ENCODE measurements at places on chromosomes 7 and 10.

GRCh38 chr10:125093199-125093973 is 67.0 kb downstream of the CTBP2 start:
- peak; percentile 6 for DNase-seq

- DNase-seq, result no peak
Measured at GRCh38 chr7:74575811-74576210, 81.7 kb upstream of the GTF2I start.

DNA sequence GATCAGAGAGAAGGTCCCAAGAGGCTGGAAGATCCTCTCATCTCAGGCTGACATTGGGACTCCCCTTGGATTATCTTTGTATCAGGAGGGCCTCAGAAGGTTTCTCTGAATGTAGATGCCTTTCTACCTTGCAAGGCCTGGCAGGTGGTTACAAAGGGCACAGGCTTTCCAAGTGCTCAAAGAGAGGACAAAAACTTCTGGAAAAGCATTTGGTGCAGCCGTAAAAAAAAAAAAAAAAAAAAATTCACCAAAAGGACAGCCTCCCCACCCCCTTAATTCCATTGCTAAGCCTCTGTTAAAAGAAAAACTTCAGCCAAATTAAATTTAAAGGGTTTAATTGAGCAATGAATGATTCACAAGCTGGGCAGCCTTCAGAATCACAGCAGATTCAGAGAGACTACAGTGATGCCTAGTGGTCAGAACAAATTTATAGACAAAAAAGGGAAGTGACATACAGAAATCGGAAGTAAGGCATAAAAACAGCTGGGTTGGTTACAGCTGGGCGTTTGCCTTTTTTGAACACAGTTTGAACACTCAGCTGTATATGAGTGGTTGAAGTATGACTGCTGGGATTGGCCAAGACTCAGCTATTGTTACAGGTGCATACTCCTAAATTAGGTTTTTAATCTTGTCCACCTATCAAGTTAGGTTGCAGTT is 42.5 kb upstream of the LRGUK start:
- no peak for DNase-seq

- no peak for DNase-seq
Measured at GRCh38 chr10:129021594-129022304, 445.3 kb upstream of the MGMT start.

DNA sequence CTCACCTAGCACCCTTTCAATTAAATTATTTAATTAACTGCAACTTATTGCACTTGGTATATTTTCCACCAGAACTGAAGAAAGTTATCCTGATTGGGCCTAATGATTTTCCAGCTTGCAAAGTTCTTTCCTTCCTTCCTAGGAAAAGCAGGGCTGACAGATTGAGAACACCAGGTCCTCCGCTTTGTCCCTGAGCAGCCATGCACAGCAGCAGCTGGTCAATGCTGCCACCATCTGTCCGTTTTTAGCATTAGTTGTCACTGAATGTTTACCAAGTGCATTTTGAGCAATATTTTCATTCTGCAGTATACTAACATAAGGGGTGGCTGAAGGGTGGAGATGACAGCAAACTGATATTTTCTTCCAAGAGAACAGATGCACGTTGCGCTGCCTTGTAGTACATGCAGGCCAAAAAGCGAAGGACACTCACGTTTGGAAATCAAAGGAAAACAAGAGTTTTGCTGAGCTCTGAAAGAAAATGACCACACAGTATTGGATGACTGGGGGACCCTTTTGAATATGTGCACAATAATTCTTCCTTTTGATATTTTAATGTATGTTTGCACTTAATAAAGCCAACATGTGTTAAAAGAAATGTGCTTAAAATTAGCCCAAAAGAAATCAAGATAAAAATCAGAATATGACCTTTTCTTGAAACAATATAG is 248.8 kb upstream of the PTN start:
- peak; percentile 69 for DNase-seq

GRCh38 chr7:8249121-8249520 is 12.8 kb downstream of the ICA1 start:
- no peak for DNase-seq

DNA sequence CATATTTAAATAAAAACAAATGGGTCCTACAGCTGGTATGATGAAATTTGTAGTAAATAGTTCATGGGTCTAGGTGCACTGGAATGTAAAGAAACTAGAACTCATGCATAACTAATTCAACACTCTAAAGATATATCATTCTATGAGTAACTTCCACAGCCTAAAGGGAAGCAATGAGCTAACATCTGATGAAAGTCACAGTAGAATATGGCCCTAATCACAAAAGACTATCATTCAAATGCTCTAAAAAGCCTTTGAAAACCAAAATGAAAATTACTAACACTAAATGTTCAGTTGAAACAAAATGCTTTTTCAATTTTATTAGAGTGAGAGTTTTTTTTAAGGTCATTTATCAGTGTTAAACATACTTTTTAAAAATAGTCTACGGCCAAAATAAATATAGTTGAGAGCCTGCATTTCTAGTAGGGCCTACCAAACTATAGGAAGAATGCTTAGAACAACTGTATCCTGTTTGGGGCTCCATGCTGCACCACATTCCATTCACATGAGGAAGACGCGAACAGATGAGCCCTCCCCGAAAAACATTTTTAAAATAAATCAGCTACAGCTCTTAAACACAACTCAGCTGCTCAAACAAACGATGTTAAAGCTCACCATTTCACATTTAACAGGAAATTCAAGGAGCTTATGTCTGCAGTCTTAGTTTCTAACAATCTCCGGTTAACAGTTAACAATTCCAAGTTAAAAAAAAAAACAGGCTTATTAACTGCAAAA is 134.5 kb downstream of the NRBF2 start:
- peak; percentile 10 for DNase-seq

GRCh38 chr7:44750921-44751571 is 2.4 kb downstream of the ZMIZ2 start:
- no peak for DNase-seq

- DNase-seq, result peak; percentile 96
Measured at GRCh38 chr7:2508327-2509215, 11.0 kb upstream of the LFNG start.

DNA sequence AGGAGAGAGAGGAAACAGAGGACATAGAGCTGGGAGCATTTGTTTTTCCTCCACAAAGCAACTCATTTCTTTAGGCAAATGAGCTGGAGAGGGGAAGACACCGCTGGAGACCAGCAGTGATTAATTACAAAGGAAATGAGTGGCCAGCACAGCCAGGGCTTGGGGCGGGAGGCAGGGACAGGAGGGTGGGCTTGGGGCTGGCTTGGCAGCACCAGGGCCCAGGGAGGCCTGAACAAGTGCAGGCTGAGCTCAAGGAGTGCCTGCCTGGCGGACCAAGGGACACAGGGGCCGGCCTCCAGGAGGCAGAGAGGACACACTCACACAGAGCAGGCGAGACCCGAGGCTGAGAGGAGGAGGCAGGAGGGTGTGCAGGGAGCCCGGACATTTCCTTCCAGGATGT is 149.0 kb upstream of the UNC5B start:
- DNase-seq, result no peak

GRCh38 chr7:127882313-127882920 is 148.8 kb downstream of the LRRC4 start:
- no peak for DNase-seq

DNA sequence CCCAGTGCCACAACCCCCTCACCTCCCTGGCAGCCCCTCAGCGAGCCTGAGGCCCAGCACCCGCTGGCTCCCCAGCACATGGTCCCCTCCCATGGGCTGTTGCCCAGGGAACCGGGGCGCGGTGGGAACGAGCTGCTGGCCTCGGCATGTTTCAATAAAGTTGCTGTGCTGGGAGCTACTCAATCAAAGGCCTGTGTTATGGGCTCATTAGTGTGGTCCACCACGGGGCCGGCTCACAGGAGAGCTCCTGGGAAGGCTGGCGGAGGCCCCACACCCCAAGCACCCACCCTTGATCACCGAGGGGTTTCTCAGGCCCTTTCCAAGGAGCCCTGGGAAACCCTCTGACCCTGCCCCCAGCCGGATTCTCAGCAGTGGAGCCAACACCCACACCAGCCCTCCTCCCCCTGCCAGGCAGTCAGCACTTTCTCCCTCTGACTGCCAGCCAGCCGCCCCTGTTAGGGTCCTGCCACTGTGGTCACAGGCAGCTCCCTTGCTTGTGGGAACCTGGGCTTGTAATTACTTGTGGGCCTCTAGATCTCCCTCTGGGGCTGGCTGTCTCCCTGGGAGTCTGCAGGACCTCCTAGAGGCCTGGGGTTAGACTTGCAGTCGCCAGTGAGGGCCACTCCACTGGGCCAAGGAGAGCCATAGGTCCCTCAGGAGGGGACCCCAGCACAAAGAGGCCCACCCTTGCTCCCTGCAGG is 24.8 kb upstream of the TRIM8 start:
- DNase-seq, result no peak

DNA sequence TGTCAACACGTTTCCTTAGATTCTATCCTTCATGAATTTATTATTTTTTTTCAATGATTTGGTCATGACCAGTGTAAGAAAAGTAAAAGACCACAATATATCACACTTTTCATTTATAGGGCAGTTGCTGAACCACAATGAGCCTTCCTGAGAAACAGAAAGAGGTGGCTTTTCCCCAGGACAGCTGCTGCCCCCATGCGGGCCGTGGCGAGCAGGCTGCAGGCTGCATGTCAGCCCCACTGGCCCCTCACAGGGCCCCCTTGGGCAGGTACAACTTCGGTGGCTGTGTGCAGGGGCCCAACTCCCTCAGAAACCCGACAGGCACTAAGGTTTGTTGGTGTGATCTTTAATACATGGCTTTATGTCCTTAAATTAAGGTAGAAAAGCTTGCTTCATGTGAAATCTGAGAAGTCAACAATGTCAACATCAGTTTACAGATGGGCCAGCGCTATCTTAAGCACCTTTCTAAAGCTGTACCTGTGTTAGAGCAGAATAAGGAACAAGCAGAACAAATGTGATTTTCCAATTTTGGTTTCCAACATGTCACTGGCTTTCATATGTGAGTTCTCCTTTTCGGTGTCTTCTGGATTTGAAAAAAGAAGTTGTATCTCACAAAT is 10.6 kb downstream of the BEND7 start:
- no peak for DNase-seq

All from NCI-H510A treated with DMSO at 0.1 percent for 48 hours (cell line).